Thoracic aorta (tissue), 2 donors: ENCODE measurements at places on chromosomes 7 and 10.

DNA sequence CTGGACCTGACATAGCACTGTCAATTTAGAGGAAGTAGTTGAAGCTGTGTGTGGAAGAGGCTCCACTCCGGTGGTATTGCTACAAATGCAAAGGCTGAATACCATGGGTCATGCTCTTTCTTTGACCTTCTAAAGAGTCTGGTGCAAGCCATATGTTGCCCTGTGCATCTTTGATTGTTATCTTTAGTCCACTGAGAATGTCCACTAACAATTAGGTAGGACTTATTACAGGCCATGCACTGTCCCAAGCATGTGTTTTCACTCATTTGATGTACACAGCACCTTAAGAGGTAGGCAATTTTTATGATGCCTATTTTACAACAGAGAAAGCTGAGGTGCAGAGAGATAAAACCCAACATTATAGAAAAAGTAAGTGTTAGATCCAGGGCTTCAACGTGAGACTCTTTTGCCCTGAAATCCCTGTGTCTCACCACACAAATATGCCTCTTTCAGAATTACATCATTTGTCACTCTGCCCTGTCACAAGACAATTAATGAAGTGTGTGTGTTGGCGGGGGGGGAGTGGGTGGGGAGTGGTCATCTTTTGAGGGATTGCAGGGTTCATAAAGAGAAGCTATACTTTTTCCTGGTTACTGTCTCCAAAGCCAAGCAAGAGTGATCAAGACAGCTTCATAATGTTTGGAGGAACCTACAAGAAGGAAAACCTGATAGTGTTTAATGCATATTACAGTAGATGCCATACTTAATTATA, 637.6 kb upstream of the IGFBP3 start:
- no peaks in the 10 kb centered on the region for H3K36me3 ChIP-seq
- H3K27me3 ChIP-seq, result no peaks in the 10 kb centered on the region
- no peak overlapping the region for H3K27ac ChIP-seq
- no peak overlapping the region for H3K4me3 ChIP-seq
- no peak for DNase-seq

DNA sequence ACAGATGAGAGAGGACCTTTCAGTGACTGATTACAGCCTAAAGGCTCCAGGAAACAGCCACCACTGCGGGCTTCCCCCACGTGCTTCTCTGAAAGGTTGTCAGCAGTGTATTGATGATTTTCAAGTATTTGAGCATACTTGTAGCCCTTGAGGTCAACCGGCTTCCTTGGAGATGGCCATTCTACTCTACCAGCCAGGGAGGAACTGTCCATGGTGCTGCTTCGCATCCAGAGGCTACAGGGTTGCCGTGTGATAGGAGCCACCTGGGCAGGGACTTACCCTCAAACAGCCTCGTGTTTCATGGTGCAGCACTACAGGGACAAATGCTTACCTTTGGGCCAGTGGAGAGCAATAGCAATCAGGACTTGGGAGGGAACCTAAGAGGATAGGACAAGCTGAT, 179.5 kb downstream of the DPP6 start:
- H3K27me3 ChIP-seq, result no peaks in the 10 kb centered on the region
- DNase-seq, result no peak
- no peaks in the 10 kb centered on the region for H3K36me3 ChIP-seq
- no peaks in the 10 kb centered on the region for H3K4me1 ChIP-seq

GRCh38 chr10:71635251-71635866, 84.2 kb downstream of the C10orf105 start:
- no peak overlapping the region for H3K4me3 ChIP-seq
- H3K4me1 ChIP-seq, result no peaks in the 10 kb centered on the region
- no peak overlapping the region for H3K27ac ChIP-seq
- H3K27me3 ChIP-seq, result no peaks in the 10 kb centered on the region

GRCh38 chr7:27435461-27435860, 192.9 kb downstream of the EVX1 start:
- H3K27ac ChIP-seq, result no peak overlapping the region
- no peaks in the 10 kb centered on the region for H3K36me3 ChIP-seq
- H3K27me3 ChIP-seq, result no peaks in the 10 kb centered on the region
- DNase-seq, result no peak

DNA sequence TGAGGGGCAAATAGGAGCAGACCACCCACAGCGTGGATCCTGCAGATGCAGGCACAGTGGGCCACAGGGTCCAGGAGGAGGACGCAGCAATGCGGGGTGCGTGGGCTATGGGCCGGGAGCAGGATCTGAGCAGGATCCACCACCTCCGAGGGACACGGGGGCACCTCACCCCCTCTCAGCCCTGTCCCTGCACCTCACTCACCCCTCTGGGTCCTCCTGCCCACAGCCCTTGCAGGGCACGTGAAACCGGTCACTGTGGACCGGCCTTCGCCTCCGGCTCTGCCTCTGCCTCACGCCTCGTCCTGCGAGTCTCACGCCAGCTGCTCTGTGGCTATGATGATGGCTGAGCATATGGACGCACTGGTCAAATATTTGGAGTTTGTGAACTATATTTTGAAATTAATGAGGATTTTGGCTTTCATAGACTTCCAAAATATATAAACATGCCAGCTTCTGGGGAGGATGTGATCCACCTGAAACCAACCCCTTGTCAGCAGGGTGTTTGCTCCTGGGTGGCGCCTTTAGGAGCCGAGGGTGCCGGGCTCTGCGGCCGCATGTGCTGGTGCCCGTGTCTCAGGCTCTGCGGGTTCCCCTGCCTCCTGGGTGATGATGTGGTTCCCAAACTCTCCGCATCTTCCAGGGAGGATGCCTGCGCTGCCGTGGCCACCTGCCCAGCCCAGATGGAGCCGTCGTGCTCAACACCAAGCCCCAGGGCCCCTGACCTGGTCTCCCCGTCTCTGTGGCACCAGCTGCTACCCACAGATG, 11.3 kb upstream of the ADGRA1 start:
- DNase-seq, result no peak
- no peaks in the 10 kb centered on the region for H3K4me1 ChIP-seq
